Left lung (tissue), 14 donors: ENCODE measurements at places on chromosomes 12 and 14. TPM values are rescaled to one million over a fixed set of nuclear protein-coding genes. Genes with fewer than 3 reads are reported as not detected.

EIF5 gene
- total RNA-seq: 164 TPM

GPX2 gene
- 0.82 TPM for total RNA-seq

- H3K4me1 ChIP-seq: peaks cover 27% of the 10 kb centered on the region
- peak overlapping the region; percentile 9 for H3K27ac ChIP-seq
- DNase-seq: no peak
- no peak overlapping the region for H3K4me3 ChIP-seq
- no peaks in the 10 kb centered on the region for H3K36me3 ChIP-seq
Measured at GRCh38 chr12:12467264-12467663, 95.4 kb downstream of the DUSP16 start.

- no peak overlapping the region for H3K27ac ChIP-seq
- H3K27me3 ChIP-seq: no peaks in the 10 kb centered on the region
- DNase-seq: no peak
- H3K4me3 ChIP-seq: no peak overlapping the region
- no peaks in the 10 kb centered on the region for H3K4me1 ChIP-seq
Measured at GRCh38 chr14:95725685-95726336, 11.9 kb upstream of the TCL1A start.

- H3K27ac ChIP-seq: peak overlapping the region; percentile 35
- no peak overlapping the region for H3K4me3 ChIP-seq
- H3K27me3 ChIP-seq: no peaks in the 10 kb centered on the region
Measured at GRCh38 chr12:54368025-54368708, 3.9 kb upstream of the GPR84 start.
